ENCODE measurements at places on chromosomes 2 and 18.

DNA sequence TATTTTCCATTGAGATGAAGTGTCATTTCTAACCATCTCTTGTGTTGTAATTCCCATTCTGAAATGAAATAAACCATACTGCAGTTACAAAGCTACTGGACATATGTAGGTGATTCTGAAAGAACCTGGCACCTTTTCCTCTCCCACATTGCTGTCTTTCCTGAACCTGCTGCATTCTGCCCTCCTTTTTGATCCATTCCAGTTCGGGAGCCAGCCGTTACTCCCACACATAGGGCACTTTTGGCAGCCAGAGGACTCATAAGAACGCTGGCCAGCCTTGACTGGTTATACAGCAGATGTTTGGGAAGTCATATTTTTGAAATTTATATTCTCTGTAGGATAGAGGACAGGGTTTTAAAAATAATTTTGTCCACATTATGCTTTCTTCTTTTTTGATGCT lies 369.8 kb upstream of the CDH7 start:
- no peak for DNase-seq

DNA sequence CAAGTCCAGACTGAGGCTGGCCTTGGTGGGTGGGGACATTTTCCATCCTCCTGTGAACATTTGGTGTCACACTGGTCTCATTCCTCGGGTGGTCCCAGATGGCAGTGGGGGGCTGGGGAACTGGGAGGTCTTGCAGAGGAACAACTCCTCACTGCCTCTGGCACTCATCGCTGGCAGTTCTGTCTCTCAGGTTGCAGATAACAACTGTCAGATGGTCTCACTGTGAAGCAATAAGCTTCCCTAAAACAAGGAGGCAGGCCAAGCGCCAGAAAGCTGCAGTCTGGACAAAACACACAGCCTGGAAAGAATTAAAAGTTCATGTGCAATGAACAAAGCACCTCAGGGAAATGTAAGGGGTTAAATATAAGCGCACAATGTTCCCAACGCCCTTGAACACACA lies 78.1 kb downstream of the IRS1 start:
- DNase-seq: no peak

DNA sequence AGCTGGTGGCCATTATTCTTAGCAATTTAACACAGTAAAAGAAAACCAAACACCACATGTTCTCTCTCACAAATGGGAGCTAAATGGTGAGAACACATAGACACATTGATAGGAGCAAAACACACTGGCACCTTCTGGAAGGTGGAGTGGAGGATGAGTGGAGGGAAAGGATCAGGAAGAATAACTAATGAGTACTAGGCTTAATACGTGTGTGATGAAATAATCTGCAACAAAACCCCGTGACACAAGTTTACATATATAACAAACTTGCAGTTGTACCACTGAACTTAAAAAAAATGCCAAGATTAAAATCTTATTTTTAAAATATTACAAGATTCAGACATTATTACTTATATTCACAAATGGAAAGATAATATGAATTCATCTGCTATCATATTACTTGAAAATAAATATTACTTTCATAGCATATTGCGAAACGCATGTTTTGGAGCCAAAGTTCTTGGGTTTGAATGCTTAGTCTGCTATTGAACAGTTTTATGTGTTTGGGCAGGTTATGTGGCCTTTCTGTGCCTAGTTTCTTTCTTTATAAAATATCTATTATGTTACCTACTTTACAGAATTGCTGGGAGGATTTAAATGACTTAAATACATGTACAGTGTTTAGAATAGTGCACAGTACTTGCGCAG lies 20.5 kb downstream of the ANKRD62 start:
- no peak for DNase-seq

- no peak for DNase-seq
These were observed 775 bp downstream of the WDR12 start for GRCh38 chr2:202910698-202911097.

GRCh38 chr2:43400508-43400907 lies 174.1 kb upstream of the ZFP36L2 start:
- DNase-seq: no peak

DNA sequence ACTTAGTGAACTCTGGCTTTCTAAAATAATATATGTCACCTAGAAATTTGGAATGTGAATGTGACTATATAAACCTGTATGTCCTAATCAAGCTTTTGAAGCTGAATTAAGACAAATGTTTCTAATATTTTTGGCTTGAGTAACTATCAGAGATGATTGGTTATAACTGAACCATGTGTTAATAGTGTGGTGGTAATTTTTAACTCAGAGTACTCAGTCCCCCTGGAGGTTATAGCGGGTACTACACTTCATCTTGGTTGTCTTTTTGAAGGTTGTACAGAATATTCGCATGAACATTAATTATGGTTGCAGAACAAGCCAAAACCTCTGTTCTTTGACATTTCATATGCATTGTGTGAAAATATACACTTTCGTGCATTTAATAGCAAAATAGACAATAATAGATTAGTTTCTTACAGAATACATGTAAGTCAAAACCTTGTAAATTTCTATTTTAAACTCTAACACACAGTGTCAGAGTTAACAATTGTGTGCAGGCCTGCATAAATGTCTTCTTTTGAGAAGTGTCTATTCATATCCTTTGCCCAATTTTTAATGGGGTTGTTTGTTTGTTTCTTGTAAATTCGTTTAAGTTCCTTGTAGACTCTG lies 86.0 kb downstream of the OSBPL6 start:
- DNase-seq: no peak

DNA sequence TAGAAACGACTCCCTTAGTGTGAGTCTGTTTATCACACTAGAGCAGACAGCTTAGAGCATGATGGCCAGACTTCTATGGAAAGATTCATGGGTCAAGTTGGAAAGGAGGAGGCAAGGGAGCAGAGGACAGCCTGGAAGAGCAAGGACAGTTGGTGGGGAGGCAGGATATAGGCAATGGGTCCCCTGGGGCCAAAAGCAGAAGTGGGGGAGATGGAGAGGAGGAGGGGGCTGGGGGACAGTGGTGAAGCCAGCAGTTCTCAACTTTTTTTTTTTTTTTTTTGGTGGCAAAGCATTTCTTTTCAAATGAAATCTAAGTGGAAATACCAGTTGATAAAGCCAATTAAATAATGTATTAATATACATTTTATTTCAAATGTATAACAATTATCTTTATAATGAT lies 197.9 kb downstream of the HRH4 start:
- DNase-seq: no peak

GRCh38 chr2:165239230-165239629 lies at the start of gene SCN2A:
TSS of gene SCN2A (plus strand) at chr2:165239414. CDS start at chr2:165295824, 56,410 bp downstream.
- DNase-seq: no peak

- no peak for DNase-seq
These were observed 115.6 kb downstream of the CACNB4 start for GRCh38 chr2:151983221-151983620.

DNA sequence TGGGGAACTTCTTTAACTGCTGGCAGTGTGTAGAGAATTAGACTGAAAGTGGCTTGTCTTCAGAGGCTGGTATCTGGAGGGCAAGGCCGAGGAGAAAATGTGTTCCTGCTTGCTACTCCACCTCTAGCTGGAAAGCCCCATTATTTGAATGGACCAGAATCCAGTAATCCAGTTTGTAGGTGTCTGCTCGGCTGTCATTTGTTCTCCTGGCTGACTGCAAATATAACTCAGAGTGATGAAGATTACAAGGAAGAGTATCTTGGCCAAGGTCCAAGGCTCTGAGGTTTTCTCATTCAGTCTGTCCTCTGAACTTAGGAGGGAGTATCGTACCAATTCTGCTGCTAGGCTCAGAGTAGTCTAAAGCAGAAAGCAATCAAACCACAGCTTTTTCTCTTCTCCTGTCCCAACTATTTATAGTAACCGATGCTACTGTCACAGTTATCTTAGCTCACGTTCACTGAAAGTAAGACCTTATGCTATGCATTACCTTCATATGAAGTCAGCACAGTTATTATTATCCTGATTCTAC lies 228.6 kb downstream of the SETBP1 start:
- DNase-seq: no peak

DNA sequence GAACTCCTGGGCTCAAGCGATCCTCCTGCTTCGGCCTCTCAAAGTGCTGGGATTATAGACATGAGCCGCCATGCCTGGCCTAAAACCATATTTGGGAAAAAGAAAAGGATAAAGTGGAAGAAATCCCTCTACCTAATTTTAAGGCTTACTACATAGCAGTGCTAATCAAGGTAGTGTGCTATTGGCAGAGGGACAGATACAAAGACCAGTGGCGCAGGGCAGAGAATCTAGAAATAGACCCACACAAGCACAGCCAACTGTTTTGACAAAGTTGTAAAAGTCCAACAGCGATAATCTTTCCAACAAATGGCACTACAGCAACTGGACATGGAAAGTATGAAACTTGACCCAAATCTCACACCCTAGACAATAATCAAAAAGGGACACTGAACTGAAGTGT lies 138.4 kb downstream of the TFCP2L1 start:
- no peak for DNase-seq

DNA sequence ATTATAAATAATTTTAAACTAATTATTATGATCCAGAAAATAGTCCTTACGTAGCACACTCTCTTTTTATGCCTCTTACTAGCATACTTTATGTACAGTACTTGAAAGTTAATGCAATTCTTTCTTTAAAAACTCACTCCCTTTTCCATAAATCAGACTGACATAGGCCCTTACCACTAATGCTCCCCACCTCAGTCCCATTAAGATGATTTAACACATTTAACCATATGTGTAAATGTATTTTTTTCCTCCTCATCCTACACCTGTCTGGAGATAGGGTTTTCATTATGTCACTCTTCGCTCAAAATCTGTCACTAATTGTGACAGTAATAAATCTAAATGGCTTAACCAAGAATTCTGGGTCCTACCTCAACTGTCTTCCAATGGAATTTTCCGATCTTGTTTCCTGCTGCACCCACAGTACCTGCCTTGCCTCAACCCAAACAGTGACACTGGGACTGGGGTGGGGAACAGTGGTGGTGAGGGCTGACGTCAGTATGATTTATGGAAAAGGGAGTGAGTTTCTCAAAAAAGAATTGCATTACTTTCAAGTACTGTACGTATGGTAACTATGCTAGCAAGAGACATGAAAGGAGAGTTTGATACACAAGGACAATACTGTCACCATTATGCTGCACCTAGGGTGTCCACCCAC lies 25.1 kb downstream of the EFEMP1 start:
- DNase-seq: no peak

DNA sequence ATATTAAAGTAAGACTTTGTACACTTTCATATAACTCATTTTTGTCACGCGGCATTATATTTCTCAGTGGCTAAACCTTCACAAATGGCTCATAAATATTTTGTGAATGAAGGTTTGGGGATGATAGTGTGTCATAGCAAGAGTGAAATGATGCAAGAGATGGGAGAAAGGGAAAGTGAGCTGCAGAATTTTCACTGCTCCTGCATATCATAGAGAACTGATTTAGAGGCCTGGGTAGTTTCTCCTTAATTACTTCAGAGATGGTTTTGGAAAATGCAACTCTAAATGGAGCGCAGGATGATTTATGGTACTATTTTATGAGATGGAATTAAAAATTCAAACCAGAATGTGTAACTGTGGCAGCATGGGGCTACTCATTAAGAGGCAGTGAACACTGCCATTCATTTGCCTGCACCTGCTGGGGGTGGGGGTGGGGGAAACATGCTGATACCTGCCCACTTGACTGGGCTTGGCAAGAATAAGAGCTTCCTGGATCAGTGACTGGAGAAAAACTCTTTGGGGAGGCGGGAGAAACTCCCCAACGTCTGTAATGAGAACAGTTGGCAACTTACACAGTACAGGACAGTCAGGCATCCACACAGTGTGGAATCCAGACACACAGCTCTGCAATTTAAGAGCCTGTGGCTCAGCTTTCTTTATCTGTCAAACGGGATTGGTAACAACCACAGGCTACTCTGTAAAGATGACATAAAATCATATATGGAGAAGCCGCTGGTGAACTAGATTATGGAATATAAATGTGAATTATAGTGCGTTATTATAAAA lies 941.9 kb downstream of the SLC4A3 start:
- no peak for DNase-seq

DNA sequence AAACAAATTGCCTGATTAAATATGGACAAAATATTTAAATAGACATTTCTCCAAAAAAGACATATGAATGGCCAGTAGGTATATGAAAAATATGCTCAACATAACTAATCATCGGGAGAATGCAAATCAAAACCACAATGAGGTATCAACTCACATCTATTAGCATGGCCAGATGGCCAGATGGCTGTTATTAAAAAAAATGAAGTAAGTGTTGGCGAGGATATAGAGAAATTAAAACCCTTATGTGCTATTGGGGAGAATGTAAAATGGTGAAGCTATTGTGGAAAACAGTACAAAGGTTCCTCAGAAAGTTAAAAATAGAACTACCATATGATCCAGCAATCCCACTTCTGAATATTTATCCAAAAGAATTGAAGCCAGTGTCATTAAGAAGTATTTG lies 272.3 kb upstream of the ZNF804A start:
- DNase-seq: no peak

- DNase-seq: no peak
These were observed 29.0 kb upstream of the EPAS1 start for GRCh38 chr2:46268196-46268595.

- no peak for DNase-seq
These were observed 233.7 kb downstream of the METTL4 start for GRCh38 chr18:2337552-2338141.

DNA sequence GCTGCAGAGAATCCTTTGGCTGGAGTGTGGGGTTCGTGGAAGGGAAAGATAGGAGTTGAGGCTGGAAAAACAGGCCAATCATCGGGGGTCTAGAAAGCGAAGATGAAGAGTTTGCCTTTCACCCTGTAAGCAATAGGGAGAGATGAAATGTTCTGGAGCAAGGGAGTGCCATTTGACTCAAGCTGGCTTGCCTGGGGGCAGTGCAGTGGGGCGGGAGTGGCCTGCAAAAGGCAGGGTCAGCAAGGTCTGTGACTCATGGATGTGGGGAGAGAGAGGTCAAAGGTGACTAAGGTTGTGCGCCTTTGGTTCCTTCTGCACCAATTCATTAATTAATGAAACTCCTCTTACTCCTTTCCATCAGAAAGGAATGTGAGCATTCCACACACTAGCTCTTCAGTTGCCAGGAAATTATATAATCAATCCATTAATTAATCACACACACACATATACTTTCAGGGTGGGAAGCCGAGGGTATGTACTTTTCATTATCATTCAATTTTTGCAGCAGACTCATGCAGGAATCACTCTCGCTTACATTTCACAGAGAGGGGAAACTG lies 227.6 kb downstream of the MYCN start:
- no peak for DNase-seq

- no peak for DNase-seq
These were observed 33.7 kb upstream of the ZNF516 start for GRCh38 chr18:76528477-76529432.

DNA sequence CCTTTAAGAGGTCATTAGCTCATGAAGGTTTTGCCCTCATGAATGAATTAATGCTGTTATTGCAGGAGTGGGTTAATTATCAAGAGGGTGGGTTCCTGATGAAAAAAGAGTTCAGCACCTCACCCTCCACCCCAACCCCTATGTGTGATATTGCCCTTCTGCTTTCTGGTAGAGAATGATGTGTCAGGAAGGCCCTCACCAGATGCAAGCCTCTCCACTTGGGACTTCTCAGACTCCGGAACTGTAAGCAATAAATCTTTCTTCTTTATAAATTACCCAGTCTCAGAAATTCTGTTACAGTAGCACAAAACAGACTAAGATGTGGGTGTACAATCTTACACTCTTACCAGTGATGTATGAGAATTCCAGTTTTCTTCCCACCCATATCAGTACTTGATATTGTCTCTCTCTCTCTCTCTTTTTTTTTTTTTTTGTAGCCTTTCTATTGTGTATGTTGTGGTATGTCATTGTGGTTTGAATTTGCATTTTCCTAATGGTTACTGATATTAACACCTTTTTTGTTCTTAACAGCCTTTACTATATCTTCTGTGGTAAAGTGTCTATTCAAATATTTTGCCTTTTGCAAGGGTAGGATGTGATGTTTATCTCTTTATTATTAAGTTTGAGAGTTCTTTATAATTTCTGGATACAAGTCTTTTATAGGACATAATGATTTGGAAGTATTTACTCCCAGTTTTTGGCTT lies 10.4 kb upstream of the MAP2 start:
- DNase-seq: no peak
